Adipose tissue (tissue), 3 donors: ENCODE measurements at places on chromosomes 5 and 9. TPM values are rescaled to one million over a fixed set of nuclear protein-coding genes. Genes with fewer than 3 reads are reported as not detected.

EPB41L4A gene
- 6.1 TPM for polyA plus RNA-seq

AGXT2 gene
- not detected for polyA plus RNA-seq

EGFL7 gene
- 34.4 TPM for polyA plus RNA-seq

ALDOB gene
- polyA plus RNA-seq = 2.5 TPM

SLC36A3 gene
- not detected for polyA plus RNA-seq

NEUROG1 gene
- polyA plus RNA-seq = not detected

PDE8B gene
- 35.0 TPM for polyA plus RNA-seq

WNT8A gene
- polyA plus RNA-seq = not detected

NR4A3 gene
- polyA plus RNA-seq = 0.52 TPM

PRDM9 gene
- polyA plus RNA-seq = not detected

OCLN gene
- 16.5 TPM for polyA plus RNA-seq

TRAPPC13 gene
- polyA plus RNA-seq = 12.2 TPM

NXNL2 gene
- 0.06 TPM for polyA plus RNA-seq

BSPRY gene
- not detected for polyA plus RNA-seq

LMNB1 gene
- polyA plus RNA-seq = 11.3 TPM

PPP2R2B gene
- polyA plus RNA-seq = 0.28 TPM

PHF24 gene
- polyA plus RNA-seq = 0.34 TPM

SPATA31D3 gene
- polyA plus RNA-seq = not detected

TAF11L5 gene
- not detected for polyA plus RNA-seq

PTGS1 gene
- 0.95 TPM for polyA plus RNA-seq

RFESD gene
- 1.0 TPM for polyA plus RNA-seq

MGAT1 gene
- 114 TPM for polyA plus RNA-seq

ZDHHC11 gene
- 5.1 TPM for polyA plus RNA-seq

CDC14B gene
- 10.5 TPM for polyA plus RNA-seq

TAF1L gene
- not detected for polyA plus RNA-seq

SPATA24 gene
- 8.5 TPM for polyA plus RNA-seq

FCHSD1 gene
- 6.7 TPM for polyA plus RNA-seq

FREM1 gene
- 1.7 TPM for polyA plus RNA-seq

GDNF gene
- 0.01 TPM for polyA plus RNA-seq

AHRR gene
- polyA plus RNA-seq = 0.28 TPM

LSM11 gene
- polyA plus RNA-seq = 0.90 TPM

SHLD3 gene
- polyA plus RNA-seq = 2.4 TPM

MSMP gene
- not detected for polyA plus RNA-seq

MEIKIN gene
- polyA plus RNA-seq = not detected

LCN1 gene
- not detected for polyA plus RNA-seq

LCN12 gene
- polyA plus RNA-seq = 1.4 TPM

CA9 gene
- polyA plus RNA-seq = 45.4 TPM

DIRAS2 gene
- polyA plus RNA-seq = not detected

DAB2IP gene
- polyA plus RNA-seq = 20.6 TPM

RGMB gene
- polyA plus RNA-seq = 5.4 TPM

GPR151 gene
- polyA plus RNA-seq = not detected

SLC34A1 gene
- not detected for polyA plus RNA-seq

PURA gene
- 3.9 TPM for polyA plus RNA-seq

FYB1 gene
- 4.9 TPM for polyA plus RNA-seq

PCDHA9 gene
- not detected for polyA plus RNA-seq

GZMA gene
- polyA plus RNA-seq = 0.49 TPM

ABLIM3 gene
- polyA plus RNA-seq = 37.5 TPM

C5orf34 gene
- 0.45 TPM for polyA plus RNA-seq

POLR1E gene
- polyA plus RNA-seq = 30.6 TPM

PLAC8L1 gene
- 0.24 TPM for polyA plus RNA-seq

FRRS1L gene
- 0.18 TPM for polyA plus RNA-seq

FCN2 gene
- polyA plus RNA-seq = 3.1 TPM

SLC25A2 gene
- polyA plus RNA-seq = 0.03 TPM

ENTREP1 gene
- 4.1 TPM for polyA plus RNA-seq

ENG gene
- polyA plus RNA-seq = 37.9 TPM

TMEM252 gene
- polyA plus RNA-seq = not detected

ITGA1 gene
- 6.7 TPM for polyA plus RNA-seq

SOX30 gene
- polyA plus RNA-seq = 0.07 TPM
